Stimulated activated CD8-positive, alpha-beta memory T cell treated with anti-CD3 and anti-CD28 coated beads, Interleukin-7, amount 100 ng/mL, for 1 hour (primary cell): ENCODE measurements at places on chromosomes 2 and 18.

DNA sequence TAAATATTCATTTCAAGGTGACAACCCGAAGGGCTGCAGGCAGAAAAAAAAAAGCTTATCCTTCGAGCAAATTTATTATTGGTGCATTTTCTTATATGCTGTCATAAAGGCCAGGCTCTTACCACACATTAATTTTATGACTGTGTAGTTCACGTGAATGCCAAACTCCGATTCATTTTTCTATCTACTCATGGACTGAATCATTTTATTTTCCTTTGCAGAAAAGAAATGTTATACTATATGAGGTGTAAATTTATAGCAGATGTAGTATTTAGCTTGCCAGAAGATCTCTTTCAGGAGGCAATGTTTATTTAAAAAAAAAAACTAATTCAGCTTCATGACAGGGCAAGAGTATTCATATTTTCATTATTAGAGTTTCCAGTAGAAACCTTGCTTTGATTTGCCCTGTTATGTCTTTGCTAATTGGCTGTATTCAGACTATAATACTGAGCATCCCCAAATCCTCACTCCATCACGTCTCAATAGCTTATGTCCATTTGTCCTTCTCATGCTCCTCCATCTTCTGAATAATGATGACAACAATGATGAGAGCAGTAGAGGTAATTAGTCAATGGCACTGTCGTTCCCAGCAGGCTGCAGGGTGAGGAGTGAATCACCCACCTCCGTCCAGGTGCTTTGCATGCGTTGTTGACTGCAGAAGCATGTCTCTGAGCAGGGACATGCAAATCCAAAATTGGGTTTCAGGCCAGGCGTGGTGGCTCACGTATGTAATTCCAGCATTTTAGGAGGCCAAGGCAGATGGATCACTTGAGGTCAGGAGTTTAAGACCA, 101.1 kb upstream of the RAB12 start:
- no peak for DNase-seq

GRCh38 chr2:148258124-148258523, 237.2 kb downstream of the MBD5 start:
- DNase-seq, result no peak

DNA sequence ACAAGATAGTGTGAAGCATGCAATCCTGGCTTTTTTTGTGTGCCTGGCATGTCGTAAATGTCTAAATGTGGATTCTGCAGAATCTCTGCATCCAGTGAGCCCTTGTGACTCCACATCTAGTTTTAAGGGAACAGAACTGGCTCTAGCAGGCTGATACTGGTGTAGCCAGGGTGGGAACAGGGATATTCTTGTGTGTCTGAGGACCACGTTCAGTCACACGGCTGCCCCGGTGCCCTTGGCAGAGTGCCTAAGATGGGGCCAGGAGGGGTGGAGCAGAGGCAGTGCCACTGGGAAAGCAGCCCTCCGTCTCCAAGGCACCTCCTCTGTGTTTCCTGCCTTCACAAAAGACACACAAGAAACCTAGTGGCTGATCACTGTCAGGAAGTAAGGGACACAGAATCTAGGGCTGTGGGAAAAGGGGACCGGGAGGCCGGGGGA, 91.5 kb upstream of the PARD3B start:
- DNase-seq, result no peak

DNA sequence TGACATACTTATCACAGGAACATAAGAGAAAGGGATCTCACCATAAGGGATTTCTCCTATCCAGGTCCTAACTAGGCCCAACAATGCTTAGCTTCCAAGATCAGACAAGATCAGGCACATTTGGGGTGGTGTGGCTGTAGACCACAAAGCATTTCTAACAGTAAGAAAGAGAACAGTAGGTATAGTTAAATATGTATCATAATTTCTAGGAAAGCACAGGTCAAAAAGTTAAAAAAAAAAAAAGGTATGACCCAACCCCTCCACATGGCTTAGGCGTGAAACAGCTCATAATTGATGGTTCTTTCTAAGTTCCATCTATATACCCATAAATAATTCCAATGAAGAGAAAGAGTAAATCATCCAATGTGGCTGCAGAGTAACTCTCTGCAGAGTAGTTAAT, 6.9 kb downstream of the PRKD3 start:
- DNase-seq, result no peak

DNA sequence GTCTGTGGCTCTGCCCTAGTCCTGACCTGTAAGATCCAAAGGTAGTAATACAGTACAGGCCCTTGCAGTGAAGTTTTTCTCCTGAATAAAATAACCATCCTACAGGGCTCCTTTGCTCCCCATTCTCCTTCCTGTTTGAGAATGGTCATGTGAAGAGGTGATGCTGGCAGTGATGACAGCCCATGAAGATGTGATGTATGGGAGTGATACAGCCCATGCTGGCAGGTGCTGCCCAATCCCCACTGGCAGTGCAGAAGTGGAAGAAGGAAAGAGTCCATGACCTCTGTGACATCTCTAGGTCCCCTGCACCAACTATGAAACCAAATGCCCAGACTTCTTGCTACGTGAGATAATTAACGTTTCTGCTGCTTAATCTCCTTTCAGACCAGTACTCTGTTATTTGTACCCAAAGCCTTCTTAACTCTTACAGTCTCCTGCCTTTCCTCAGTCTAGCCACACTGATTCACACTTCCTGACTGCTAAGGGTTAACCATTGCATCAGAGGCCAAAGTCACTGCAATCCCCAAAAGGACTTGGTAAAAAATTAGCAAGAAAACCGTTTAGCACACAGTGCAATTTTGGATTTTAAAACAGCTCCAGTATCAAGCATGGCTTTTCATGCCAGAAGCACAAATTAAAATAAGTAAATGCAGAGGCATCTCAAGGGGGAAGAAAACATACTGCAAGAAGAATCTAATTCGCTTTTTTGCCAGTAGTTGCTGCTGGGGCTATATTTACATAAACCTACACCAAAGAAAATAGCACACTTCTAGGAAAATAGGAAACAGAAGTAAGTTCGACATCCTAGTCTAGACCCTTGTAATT, 98.0 kb downstream of the STK39 start:
- no peak for DNase-seq

DNA sequence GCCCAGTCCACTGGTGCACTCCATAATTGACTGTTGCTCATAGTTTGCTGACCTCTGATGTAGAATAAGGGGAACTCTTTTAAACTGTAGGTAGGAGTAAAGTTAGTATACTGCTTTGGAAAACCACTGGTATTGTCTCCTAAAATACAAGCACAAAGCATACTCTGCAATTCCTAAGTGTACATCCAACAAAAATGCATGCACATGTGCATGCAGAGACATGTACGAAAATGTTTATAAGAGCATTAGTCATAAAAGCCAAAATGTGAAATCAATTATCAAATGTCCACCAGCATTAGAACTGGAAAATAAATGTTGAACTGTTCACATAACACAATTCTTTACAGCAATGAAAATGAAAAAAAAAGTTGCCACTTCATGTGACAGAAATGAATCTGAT, 39.8 kb upstream of the DDX18 start:
- DNase-seq, result no peak

GRCh38 chr2:200812122-200813022, 662 bp downstream of the BZW1 start:
- peak; percentile 31 for DNase-seq

- DNase-seq, result no peak
Measured at GRCh38 chr2:210551001-210551400, 5.4 kb upstream of the CPS1 start.
